ENCODE measurements at places on chromosomes 2 and 18. TPM values are rescaled to one million over a fixed set of nuclear protein-coding genes. Genes with fewer than 3 reads are reported as not detected.
A peak's percentile ranks its signal among the peaks of the same experiment; 100 is the strongest.

GRCh38 chr2:239807568-239807967 is 217.6 kb downstream of the NDUFA10 start:
- no peak for DNase-seq

DNA sequence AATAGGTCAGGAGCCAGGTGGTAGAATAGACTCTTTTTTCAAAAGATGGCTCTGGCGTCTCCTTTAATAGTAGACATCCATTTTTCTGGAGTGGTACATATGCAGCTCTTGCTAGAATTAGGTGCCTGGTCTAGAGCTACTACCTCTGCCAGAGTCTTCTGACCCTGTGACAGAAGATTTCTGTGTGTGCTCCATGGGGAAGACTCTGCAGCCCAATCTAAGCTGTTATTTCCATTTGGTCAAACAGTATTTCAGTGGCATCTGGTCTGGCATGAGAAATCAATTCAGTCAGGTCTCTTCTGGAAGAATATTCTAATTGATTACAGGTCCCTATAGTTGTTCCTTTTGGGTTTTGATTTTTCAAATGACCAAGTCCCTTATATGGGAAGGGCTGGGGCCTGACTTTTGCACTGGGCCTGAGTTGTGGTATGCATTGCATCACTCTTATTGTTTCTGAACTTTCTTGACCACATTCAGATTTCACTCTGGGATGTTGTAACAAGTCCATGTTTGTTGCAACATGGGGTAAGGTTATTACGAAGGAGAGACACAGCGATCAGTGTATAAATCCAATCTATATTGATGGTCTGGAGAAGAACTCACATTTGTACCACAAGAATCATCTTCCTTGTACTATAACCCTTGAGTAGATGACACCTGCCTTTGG is 12.1 kb downstream of the MXD1 start:
- no peak for DNase-seq

- DNase-seq: peak; percentile 50
Observed at GRCh38 chr2:222992137-222992536, 59.9 kb upstream of the KCNE4 start.

Gene PIEZO2
- 2.4 TPM for total RNA-seq

Gene HK2
- total RNA-seq: 5.3 TPM

DNA sequence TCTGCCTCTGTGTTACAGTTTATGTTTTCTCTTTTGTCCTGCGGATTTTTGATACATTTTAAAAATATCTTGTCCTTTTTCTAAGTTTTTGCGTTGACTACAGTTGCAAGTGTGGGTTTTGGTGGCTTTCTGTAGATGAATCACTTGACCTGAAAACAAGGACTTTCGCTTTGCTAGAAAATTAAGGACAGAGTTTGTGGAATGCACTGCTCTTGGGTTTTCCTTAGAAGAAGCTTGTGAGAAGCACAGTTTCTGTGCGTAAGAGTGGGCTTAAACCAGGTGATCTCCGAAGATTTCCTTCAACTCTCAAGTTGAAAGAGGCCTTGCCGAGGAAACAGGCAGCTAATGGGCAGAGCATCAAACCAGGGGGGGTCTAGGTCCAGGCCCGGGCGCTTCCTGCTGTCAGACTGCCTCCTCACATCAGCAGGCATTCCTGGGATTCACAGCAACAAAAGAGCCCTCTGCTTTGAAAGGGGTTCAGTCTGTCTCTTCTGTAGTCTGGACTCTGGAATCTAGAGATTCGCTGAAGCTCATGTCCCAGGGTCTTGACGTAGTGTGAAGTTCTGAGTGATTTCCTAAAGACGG is 17.3 kb downstream of the NCK2 start:
- DNase-seq: no peak

Gene ABCG5
- total RNA-seq: not detected

DNA sequence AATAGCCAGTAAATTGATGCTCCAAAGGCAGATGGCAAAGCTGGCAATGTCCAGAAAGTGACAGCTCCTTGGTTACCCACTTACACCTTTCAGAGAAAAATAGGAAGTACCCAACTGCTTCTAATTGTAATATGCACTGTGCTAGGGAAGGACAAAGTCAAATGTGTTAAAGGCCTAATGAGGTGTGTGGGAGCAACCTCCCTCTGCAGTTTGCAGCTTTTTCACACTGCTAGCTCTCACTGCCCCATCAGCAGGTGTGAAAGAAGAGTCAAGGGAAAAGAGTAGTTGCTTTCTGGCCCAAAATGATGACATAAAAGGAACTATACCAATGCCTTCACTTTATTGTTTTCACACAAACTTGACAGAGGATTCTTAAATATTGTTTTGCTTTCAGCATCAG is 284.1 kb upstream of the SETBP1 start:
- DNase-seq: no peak

Gene C2orf66
- not detected for total RNA-seq

DNA sequence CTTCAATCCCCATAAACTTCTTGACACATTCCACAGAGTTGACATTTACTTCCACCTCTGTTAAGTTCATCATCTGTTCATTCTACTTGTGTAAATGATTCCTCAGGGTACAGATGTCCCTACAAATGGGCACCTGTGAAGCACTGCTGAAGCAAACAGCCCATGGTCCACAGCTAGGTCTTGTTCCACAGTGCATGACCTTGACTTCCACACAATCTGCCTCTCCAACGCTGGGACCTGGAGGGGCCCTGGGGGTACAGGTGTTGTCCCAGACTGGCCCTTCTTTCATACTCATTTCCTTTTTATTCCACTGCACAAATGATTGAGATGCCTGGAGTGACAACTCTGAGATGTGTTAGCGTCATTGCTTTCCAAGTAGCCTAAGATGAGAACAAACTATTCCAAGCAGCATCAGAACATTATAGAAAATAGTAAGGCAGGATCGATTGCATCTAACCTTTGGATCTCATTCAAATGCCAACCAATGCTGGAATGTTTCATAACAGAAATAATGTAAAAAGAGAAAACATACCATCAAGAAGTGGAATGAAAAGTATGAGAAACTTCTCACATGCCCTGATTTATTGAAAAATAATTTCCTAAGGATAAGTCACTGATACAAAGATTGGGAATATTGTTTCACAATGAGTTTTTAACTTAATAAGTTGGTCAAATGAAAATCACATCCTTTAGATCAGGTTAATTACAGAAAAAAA is 31.2 kb downstream of the PIEZO2 start:
- DNase-seq: peak; percentile 34

Gene SPTBN1
- total RNA-seq: 465 TPM

DNA sequence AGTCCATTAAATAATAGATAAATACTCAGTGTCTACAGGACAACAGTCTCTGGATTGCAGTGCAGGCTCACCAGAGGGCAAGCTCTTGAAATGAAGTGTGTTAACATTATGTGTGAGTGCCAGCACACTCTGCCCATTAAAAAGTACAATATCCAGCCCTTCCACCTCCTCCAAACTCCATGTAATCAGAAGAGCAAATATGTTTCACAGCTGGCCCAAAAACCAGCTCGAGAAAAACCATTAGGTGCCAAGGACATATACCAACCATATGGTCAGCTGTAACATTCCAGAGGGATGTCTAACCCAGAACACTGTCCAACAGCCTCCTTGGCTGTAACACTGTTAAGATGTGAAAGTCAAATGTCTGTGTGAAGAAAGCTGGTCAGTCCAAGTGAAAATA is 112.2 kb downstream of the ZNF385B start:
- DNase-seq: no peak

Gene ABCG8
- total RNA-seq: not detected

Gene COL6A3
- total RNA-seq: 205 TPM

DNA sequence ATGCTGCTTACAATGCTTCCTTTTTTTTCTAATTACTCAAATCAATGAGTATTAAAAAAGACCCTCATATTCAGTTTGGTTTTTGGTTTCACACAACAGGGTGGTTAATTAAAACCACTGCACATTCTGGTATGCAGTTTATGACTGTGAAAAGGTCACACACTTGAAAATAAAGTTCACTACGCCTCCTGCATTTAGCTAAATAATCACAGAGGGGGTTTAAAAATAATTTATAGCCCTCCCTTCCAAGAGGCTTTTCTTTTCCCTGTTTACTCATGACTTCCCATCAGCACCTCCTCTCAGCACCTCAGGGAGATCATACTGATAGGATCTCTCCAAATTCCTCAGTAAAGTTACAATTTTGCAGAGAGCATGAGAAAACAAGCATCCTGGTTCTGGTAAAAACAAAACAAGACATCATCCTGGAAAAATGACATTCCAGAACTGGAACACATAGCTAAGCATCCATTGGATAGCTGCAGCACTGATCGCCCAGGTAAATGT is 129.5 kb upstream of the TMEM200C start:
- no peak for DNase-seq

GRCh38 chr2:188511346-188511745 is 219.7 kb downstream of the GULP1 start:
- DNase-seq: no peak

DNA sequence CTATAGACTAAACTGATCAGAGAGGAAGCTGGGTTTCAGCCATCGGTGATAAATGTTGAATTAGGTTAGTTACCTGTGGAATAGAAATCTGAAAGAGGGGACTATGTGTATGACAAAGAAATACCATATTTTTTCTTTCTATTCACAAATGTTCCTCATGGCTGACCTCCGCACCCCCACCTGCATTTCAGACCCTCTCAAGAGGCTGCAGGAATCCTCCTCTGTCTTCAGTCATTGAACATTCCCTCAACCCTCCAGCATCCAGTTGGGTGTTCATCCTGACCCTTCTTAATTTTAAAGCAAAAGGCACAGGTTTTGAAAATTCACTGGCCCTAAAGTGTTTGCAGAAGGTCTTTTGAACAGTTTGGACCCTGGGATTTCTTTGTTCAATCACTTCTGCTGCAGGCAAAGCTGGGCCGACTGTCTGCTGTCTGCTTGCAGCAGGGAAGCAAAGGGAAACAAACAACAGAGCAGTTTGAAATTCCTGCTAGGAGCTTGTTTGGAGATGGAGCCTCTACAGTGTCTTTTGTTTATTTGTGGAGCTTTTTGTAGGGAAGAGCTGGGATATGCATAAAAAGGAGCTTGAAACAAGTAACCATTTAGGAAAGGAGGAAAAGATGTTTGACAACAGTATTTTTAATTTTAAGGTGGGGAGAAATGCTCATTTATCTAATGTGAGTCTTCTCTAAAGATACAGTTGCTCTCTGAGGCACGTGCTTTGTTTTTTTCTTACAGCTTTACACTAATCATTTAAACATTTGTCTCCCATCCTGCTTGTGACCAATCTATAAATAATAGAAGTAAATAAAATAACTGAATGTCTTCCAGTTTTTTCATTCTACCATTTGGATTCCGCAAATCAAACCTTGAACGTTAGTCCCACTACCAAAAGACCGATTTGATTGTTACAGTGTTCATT is 213.3 kb upstream of the MMADHC start:
- DNase-seq: no peak

- no peak for DNase-seq
Observed at GRCh38 chr2:134836986-134837385, 1.4 kb upstream of the ACMSD start.

Gene ANO7
- total RNA-seq: 1.3 TPM

Gene GCG
- not detected for total RNA-seq

DNA sequence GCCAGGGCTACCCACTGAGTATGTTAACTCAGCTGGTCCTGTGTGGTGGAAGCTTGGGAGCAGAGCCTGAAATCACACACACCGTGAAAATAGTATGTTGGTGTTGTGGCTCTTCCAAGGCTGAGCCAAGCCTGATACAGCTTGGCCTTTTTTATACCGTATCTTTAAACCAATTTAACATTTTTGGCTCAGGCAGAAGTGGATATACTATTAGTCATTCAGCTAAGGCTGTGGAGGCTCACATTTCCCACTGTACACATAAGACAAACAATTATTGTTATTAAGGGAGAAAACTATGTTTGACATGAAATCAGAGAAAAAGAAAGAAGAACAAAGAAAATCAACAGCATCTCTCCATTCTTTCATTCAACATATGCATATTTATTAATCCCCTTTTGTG is 159.0 kb downstream of the BCL11A start:
- DNase-seq: no peak

Gene ZNF804A
- not detected for total RNA-seq

DNA sequence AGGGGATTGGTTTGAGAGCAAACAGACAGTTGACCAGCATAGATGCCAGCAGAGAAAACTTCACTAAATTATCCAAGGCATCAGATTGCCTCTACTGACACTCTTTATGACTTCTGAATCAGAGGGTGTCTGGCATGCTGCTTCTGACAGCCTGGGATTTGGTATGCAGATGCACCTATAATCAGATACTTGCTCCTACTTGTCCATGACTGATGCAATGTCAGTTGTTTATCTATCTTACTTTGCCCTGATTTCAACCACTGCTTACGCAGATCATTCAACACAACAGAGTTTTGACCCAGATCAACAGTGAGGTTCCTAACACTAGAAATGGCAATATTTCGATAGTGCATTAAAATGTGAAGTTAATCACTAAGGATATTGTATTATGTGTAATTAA is 22.6 kb upstream of the CALCRL start:
- DNase-seq: no peak

Gene MC4R
- 1.4 TPM for total RNA-seq

Gene ITGA6
- total RNA-seq: 35.3 TPM

All from esophagus muscularis mucosa (tissue), 4 donors.